Hippocampal formation (tissue), 2 donors: ENCODE measurements at places on chromosomes 1 and 21.
A peak's percentile ranks its signal among the peaks of the same experiment; 100 is the strongest.

GRCh38 chr1:81702079-81702715, 98.5 kb upstream of the ADGRL2 start:
- no peak for DNase-seq

GRCh38 chr21:33259995-33260394, 6.2 kb upstream of the IL10RB start:
- peak; percentile 19 for DNase-seq

DNA sequence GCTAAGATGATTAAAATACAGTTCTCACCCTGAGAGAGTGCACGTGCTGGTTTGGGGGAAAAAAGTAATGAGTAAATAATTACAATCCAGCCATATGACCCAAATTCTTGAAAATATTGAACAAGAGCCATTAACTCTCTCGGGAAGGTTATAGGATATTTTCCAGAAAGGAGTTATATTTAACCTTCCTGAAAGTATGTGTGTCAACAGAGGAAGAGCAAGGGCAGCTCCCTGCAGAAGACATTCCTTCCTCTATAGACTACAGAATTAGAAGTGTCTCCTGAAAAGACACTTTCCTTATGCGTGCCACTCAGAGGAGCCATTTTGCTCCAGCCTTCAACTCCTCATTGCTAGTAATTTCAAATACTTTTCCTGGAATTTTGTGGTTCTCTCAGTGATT, 648.7 kb downstream of the USP25 start:
- DNase-seq = no peak

GRCh38 chr1:31943546-31944184, 5.5 kb upstream of the PTP4A2 start:
- no peak for DNase-seq

- no peak for DNase-seq
Measured at GRCh38 chr1:97143236-97143882, 421.8 kb downstream of the PTBP2 start.

DNA sequence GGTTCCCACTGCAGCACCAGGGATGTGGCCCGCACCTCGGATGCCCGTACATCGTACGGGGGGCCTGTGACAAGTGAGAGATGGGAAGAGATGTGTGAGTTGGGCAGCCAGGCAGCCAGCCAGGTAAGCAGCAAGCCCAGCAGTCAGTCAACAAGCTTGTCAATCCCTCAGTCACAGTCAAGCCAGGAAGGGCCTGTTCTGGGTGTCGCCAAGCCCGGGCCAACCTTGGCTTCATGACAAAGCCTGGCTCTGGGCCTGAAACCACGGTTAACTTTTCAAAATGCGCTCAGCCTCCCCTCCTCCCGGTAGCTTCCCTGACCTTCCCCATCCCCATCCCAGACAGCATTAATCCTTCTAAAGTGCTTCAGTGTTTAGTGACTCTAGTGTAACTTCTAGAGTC, 31.8 kb downstream of the MYOM3 start:
- DNase-seq = no peak
